Lower leg skin (tissue), 4 donors: ENCODE measurements at places on chromosomes 1 and 21. TPM values are rescaled to one million over a fixed set of nuclear protein-coding genes. Genes with fewer than 3 reads are reported as not detected.

SH3BP5L gene
- 31.4 TPM for total RNA-seq

ANKRD65 gene
- 7.7 TPM for total RNA-seq

GPX7 gene
- 9.1 TPM for total RNA-seq

- DNase-seq, result no peak
Observed at GRCh38 chr21:44867464-44867863, 6.0 kb downstream of the PTTG1IP start.

DNA sequence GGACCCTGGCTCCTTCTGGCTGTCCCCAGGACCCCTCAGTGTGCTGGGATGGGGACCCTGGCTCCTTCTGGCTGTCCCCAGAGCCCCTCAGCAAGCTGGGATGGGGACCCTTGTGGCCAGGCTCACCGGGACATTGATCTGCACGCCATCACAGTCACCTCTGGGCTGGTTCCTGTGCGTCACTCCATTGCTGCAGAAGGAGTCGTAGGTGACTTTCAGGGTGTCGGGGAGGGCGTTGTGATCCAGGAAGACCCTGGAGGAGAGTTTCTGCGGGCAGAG is 19.7 kb upstream of the PTTG1IP start:
- no peak for DNase-seq

DNA sequence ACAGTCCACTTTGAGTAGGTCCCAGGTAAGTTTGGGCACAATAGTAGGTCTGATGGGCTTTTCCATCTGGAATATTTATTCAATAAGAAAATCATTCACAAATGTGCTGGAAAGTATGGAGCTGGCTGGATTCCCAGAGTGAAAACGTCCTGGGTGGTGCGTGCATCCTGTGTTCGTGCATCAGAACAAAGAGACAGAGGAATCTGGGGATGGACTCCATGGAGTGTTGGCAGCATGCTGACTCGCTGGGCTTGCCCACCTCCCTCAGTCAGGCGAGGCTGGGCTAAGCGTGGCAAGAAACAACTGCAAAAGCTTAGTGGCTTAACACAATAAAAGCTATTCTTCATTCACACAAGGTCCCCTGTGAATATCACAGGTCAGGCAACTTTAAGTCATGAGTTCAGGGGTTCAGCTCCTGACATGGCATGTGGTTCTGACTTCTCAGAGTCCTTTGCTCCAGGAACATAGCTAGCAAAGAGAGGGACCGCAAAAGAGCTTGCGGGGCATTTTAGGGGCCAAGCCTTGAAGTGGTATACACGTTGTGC is 151.6 kb upstream of the ZNF644 start:
- no peak for DNase-seq

ST6GALNAC5 gene
- 1.2 TPM for total RNA-seq

DNA sequence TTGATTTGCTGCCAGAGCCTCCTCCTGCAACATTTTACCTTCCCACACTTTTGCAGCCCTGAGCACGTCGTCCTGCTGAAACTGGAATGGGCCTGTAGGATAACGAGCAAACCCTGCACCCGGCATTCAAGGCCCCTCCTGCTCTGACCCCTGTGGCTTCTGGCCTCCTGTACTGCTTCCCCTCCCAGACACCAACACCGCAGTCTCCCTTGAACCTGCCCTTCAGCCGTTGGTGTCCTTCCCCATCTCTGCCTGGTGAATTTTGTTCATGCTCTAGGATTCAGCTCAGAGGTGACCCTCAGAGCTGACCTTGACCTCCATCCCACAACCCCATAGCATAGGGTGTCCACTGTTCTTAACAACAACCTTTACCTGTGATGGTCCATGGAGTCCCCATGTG is 535.1 kb downstream of the MATN1 start:
- DNase-seq, result no peak

DNA sequence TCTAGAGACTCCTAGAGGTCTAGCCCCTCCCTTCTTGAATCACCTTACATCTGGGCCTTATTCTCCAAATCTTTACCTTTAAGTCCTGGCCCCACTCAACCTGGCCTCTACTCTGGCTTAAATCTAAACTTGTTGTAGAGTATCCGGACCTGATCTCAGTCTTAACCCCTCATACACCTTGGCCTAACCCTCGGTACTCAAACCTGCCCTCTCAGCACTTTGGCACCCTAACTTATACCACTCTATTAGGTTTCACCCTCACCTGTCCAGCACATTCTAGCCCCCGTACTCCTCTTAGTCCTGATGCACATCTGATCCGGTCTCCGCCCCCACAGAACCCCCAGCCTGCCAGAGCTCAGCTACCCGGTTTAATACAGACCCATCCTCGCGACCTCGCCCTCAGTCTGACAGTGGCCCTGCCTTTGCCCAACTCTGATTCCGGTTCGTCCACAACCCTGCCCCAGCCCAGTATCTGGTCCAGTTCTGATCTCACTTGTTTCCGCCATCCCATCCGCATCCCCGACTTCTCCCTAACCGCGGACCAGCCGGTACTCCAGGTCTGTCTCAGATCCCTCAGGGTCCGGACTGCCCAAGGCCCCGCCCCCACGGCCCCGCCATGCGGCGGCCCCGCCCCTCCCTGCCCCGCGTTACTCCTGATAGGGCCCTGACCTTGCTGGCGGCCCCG is 1.5 kb downstream of the TRIM62 start:
- DNase-seq, result peak; percentile 84

- DNase-seq, result no peak
Observed at GRCh38 chr1:34611571-34611970, 143.3 kb upstream of the GJB5 start.

DNA sequence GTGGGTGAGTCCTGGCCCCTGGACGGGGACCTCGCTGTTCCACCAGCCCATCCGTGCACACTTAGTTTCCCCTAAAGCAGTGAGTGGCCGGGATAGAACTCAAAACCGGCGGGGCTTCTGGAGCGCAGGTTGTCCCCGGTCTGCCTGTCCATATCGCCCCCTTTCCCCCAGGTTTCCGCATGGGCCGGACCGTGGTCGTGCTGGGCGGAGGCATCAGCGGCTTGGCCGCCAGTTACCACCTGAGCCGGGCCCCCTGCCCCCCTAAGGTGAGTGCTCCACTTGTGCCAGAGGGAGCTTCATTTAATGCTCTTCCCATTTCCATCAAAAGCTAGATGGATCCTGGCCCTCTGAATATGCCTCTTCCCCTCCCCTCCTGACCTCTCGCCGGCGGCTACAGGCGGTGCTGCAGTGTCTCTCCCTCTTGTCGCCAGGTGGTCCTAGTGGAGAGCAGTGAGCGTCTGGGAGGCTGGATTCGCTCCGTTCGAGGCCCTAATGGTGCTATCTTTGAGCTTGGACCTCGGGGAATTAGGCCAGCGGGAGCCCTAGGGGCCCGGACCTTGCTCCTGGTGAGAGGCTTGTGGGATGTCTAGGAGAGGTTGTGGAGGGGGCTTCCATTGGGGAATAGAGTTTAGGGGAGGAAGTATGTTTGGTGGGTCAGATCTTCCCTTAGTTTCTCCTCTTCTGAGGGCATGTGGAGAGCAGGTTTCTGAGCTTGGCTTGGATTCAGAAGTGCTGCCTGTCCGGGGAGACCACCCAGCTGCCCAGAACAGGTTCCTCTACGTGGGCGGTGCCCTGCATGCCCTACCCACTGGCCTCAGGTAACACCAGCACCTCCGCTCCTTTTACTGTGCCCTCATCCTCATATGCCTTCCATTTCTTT is 683 bp downstream of the PPOX start:
- DNase-seq, result no peak
